Activated T-helper 9 cell treated with anti-CD3 and anti-CD28 coated beads, Interleukin-2, amount 50 U/mL, for 16 hours (primary cell): ENCODE measurements at places on chromosomes 12 and 14.

- DNase-seq, result no peak
These were observed 5.5 kb downstream of the C12orf56 start for GRCh38 chr12:64385019-64385418.

DNA sequence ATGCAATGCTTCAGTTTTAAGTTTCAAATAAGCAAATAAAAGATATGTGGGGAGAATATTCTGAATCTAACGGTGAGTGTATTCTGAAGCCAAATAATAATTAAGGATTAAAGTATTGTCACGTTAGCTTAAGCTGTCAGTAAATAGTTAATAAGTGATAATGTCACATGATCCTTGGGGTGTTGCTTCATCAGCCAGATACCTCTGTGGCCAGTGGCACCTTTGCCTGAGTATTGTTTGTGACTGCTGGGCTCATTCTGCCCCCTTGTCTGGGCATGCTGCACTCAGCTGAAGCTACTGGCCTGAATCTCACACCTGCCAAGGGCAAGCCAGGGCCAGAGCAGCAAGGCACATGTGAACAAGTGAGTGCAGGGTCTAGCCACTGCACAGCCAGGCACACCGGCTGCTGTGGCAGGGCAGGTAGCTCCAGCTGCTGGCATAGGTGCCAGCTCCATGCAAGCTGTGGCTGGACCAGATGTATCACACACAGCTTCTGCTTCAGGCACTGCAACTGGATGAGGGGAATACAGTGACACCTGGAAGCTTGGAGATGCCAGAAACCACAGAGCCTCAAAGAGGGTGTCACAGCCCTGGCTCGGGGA is 739.7 kb downstream of the SLC6A15 start:
- no peak for DNase-seq

DNA sequence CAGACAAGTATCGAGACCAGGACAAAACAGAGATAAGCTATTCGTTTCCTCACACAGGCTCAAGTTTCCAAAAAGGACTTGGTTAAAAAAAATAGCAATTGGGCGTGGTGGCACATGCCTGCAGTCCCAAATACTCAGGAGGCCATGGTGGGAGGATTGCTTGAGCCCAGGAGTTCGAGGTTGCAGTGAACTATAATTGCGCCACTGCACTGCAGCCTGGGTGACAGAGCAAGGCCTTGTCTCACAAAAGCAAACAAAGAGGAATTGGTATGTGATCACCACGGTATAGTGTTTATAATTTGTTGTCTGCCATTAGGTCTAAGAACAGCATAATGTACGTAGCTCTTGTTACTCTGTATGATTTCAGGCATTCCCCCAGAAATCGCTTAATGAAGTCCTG is 175.3 kb downstream of the DERA start:
- no peak for DNase-seq

- no peak for DNase-seq
These were observed 24.8 kb downstream of the NUAK1 start for GRCh38 chr12:106113824-106114446.

DNA sequence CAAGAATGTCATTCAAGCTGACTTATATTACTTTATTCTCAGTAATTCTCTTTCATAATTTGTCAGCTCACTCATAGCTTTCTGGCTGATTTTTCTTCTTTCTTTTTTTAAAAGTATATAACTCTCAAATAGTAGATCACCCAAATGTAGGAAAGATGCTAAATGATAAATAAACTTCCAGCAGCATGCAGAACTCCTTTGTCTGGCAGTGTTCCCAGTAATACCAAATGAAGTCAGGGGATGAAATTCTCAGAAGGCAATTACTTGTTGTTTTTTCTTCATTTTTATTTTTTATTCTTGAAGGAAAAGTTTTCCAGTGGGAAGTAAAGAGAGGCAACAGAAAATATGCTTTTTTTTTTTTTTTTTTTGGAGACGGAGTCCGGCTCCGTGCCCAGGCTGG is 133.3 kb upstream of the SLCO1C1 start:
- DNase-seq, result no peak

DNA sequence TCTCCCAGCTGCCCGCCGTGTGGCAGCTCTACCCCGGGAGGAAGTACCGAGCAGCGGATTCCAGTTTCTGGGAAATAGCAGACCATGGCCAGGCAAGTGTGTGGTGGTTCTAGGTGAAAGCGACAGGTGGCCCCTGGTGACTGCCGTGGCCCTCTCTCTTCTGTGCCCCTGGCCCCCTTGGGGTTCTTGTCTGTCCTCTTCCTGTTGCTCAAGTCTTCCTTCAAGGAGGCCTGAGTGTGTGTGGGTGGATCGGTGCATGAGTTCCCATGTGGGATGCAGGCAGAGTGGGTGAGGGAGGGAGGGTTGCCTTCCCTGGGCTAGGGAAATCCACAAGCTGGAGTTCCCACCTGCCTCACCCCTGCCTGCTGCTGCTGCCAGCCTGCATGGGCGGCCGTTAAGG is 4.6 kb downstream of the TCL1B start:
- no peak for DNase-seq

GRCh38 chr12:97936165-97936564 is 473.6 kb downstream of the RMST start:
- DNase-seq, result no peak

DNA sequence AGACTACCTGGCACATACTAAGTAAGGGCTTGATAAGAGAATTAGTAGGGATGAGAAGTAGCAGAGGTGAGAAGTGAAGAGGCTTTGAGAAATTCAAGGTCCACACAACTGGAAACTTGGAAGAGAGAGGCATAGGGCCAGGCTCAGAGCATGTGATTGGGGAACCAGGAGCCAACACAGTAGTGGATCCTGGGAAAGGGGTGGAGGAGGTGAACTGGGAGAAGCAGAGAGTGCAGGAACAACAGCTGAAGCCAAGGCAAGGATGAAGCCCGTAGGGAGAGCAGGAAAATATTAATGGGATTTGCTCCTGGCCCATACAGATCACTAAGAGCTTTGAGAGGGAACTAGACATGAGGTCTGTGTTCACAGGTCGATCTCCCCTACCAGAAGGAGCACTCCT is 1.4 kb upstream of the ITGB7 start:
- DNase-seq, result no peak

GRCh38 chr14:22748631-22749068 is 17.8 kb upstream of the OXA1L start:
- no peak for DNase-seq

GRCh38 chr12:54463034-54463433 is 10.4 kb downstream of the GTSF1 start:
- no peak for DNase-seq

DNA sequence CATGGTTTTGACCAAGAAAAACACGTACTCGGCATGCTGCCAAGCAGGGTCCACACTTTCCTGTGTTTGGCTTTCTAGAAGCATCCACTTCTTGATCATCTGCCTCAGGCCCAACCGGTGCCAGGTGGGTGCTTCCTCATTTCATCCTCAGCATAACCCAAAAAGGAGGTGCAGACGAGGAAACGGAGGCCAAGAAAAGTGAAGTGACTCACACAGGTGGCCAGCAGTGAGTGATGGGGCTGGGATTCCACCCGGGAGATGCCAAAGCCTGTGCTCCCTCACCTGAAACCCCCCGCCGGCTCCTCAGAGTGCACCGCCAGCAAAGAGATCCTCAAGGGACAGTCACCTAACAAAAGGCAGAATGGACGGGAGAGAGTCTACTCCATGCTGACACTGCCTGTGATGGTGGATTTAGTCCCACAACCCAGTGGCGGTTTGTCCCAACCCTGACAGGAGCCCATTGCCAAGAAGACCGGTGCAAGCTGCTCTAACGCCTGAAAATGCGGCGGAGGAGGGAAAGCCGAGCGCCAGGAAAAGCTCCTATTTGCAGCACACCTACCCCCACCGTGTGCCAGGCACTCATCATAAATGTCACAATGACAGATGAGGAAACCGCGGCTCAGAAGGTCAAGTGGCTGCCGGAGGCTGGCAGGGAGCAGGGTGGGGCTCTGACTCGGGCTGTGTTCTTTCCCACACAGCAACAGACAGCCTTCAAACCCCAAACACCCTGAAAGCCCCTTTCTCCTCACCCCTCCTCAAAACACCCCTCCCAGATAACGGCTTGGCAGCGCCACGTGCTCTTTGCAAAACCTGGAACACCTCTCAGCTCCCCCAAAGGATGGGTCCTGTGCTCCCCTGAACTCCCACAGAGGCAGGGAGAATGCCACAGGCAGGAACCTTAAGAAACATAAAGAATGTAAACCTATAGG is 18.8 kb downstream of the BCL11B start:
- no peak for DNase-seq

DNA sequence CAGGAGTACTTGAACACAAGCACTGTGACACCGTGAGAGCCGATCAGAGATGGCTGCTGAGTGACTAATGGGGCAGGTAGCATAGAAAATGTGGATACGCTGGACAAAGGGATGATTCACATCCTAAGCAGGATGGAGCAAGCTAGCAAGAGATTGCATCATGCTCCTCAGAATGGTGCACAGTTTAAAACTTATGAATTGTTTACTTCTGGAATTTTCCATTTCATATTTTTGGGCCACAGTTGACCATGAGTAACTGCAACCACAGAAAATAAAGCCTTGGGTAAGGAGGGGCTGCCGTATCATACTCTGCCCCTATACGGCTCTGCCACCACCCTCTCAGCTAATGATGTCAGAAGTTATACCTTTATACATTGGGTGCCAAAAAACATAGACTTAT is 23.3 kb upstream of the MARK3 start:
- no peak for DNase-seq

GRCh38 chr14:75725481-75725880 is 64.4 kb downstream of the TTLL5 start:
- no peak for DNase-seq

DNA sequence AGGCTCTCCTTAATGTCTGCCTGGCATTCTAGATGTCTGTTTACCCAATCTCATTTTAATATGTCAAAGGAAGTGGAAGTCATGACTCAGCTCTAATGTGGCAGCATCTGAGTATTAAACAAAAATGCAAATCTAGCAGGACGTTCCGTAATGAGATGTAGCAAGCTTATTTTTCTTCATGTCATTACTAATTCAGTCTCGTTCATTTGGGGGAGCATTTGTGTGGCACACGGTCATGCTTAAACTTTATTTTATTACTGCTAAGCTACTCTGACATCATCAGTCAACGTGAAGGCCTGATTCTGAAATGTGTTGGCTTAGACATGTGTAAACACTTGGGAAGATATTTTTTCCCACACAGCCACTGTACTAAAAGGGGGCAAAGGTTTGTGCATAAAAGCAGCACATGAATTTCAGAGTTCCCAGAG is 326.7 kb upstream of the TMPO start:
- DNase-seq, result no peak

GRCh38 chr12:8483079-8483478 is 27.3 kb downstream of the CLEC6A start:
- no peak for DNase-seq

GRCh38 chr14:50619569-50620141 is 48.5 kb downstream of the SAV1 start:
- DNase-seq, result no peak

GRCh38 chr14:61476105-61476753 is 154.8 kb downstream of the PRKCH start:
- no peak for DNase-seq

DNA sequence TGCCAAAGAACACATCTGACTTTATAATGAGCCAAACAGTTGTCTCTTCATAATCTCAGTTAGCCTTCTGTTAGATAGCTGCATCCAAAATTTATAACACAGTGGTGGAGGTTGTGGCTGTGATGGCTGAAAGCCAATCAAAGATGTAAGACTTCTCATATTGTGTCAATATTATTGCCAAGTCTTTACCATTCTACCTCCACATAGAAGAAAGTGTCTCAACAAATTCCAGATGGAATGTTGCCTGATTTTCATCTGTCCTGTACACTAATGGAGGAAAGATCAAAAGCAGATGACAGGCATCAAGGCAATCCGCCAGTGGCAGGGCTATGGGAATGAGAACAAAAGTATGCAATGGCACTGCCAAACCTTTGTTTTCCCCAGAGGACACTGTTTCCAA is 813.1 kb upstream of the NOVA1 start:
- no peak for DNase-seq

GRCh38 chr12:126069549-126070165 is 1004.4 kb downstream of the AACS start:
- no peak for DNase-seq
